ENCODE measurements at places on chromosomes 5 and 9. TPM values are rescaled to one million over a fixed set of nuclear protein-coding genes. Genes with fewer than 3 reads are reported as not detected.

Gene GLRA1
- not detected for total RNA-seq

DNA sequence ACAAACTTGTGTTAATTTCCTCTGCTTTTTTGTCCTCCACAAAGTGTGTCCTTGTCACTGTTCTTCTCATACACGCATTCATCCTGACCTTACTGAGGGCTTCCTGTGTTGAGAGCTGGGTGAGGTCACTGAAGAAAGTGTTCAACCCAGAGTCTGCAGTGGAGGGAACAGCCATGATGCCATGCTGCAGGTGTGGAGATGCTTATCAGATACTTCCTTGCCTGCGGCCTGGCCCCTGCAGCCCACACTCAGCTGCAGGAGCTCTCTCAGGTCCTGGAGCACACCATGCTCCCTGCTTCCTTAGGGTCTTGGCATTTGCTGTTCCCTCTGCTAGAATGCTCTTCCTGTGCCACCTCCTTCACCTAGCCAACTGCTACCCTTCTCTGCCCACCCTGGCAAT lies 108.1 kb upstream of the SPRY4 start:
- DNase-seq = no peak

Gene C5orf15
- 28.0 TPM for total RNA-seq

DNA sequence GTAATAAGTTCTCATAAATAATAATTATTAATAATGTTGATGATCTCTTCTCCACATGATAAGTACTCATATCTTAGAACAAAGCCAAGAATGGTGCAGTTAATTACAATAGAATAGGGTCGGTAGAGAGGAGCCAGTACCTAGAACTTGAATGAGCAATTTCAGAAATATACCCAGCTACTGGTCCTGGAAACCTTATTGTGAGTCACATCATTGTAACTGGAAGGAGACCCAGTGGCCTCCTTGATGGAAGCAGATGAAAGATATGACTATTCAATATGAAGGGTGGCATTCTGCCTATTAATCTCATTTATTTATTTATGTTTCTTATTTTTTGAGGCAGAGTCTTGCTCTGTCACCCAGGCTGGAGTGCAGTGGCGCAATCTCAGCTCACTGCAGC lies 37.7 kb upstream of the SHOC1 start:
- DNase-seq = no peak

Gene ASB6
- 18.8 TPM for total RNA-seq

DNA sequence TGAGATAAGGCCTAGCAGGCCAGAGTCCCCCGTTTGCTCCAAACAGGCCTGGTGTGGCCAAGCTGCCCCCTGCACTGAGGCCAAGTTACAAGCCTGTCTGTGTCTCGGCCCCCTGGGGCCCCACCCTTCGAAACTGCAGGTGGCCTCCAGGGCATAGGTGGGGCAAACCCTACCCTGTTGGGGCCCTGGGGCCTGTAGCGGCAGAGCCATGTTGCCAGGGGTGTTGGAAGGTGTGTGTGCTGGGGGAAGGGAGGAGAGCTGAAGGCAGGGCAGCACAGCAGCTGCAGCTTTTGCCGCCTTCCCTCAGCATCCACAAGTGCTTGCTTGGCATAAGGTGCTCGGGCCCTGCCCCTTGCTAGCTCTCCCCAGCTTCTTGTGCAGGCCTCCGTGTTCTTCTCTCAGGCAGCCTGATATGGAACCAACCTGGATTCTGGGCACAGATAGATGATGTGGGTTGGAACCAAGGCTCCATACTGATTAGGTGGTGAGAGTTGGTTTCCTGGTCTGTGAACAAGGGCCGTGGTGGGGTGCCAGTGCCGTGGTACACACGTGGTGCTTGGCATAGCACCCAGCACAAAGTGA lies 12.7 kb downstream of the IRF1 start:
- no peak for DNase-seq

Gene MLANA
- total RNA-seq = not detected

Gene HRH2
- 5.7 TPM for total RNA-seq

- DNase-seq = no peak
Observed at GRCh38 chr9:93468763-93469456, 15.5 kb upstream of the FAM120AOS start.

Gene NEURL1B
- total RNA-seq = 35.0 TPM

- no peak for DNase-seq
Observed at GRCh38 chr9:120742951-120743416, 28.7 kb upstream of the MEGF9 start.

Gene NPDC1
- total RNA-seq = 138 TPM

DNA sequence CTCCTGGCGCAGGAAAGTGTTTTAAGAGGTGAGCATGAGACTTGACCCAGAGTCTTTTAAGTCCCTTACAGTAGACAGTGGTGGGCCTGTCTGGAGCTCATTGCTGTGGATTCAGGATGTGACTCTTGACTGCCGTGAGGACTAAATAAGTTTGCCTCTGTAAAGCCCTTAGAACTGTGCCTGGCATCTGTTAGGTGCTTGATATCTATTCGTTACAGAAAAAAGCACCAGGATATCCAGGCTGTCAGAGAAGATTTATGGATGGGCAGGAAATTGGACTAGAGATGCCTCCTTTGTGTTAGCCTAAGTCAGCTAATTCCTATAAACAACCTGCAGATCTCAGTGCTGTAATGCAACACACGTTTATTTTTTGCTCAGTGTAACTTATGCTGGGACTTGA lies 12.6 kb downstream of the ERGIC1 start:
- DNase-seq = no peak

DNA sequence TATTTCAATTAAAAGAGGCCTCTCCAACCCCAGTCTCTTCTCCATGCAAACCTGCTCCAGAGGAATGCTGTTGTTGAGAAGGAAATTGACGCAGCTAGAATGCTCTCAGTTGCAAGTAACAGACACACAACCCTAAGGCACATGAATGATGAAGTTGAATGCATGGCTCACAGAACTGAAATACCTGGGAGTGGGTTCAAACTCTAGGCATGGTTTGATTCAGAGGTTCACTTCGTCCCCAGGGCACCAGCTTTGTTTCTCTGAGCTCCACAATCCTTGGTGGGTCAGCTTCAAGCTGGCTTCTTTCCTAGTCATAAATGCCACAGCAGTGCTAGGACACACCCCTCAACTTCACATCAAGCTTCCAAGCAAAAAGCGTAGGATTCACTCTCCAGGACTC lies 4.6 kb downstream of the ACTL7B start:
- no peak for DNase-seq

Gene IL17B
- total RNA-seq = not detected

GRCh38 chr9:132020820-132021510 lies 58.7 kb downstream of the MED27 start:
- no peak for DNase-seq

- no peak for DNase-seq
Observed at GRCh38 chr5:41918105-41918504, 7.0 kb upstream of the FBXO4 start.

Gene ZFP2
- total RNA-seq = 3.0 TPM

Gene EQTN
- total RNA-seq = 0.44 TPM

DNA sequence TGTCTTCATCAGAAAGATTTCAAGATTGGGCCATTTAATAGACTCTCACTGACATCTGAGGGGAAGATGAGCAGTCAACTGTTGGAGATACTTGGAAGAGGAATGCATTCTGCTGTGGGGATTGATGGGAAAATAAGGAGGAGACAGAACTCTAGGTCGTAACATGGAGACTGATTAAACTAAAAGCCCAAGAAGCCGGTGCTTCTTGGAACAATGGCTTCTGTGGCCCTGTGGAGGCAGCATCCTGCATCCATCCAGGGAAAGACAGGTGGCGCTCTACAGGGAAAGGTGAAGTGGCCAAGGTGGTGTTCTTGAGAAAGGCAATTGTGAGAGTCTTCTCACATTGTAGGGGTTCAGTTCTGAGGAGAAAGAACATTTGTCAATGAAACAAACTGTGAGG lies 31.3 kb downstream of the ZFAND5 start:
- DNase-seq = no peak

DNA sequence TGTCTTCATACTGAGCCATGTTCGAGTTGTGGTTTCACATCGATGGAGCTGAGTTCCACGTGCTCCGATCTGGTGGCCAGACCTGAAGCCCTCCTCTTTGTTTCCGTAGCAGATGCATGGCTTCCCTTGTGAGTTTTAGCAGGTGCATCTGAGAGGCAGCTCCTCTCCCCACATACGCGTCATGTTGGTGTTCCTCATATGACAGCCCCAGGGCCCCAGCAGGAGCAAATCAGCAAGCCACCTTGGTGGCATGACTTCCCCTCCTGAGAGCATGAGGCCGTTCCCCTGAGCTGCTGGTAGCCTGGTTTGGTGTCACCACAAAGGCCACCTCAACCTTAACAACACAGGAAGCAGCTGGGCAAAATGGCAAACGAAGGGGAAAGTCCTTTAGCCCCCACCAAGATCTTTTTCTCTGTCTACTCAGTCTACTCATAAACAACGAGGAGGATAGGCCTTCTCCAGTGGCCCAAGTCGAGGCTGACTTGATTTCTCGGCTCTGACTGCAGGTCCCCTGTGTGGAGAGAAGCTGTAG lies 5.9 kb downstream of the CYFIP2 start:
- no peak for DNase-seq

DNA sequence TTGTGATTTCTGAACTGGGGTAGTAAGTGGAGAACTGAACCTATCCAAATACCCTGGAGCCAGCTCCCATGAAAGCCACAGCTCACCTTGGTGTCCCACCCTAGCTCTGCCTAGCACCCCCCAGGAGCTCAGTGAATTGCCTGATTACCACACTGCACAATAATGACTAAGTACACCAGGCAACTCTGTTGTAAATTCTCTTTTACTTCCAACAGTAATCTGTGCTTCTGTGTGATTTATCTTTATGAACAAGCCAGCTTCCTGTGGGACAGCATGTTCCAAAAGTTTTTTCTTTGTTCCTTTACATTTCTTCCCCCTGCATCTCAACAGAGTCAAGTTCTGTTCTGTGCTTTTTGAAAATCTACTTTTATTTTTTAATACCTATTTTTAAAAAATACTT lies 22.1 kb upstream of the GRPEL2 start:
- no peak for DNase-seq

- DNase-seq = no peak
Observed at GRCh38 chr9:109190151-109190550, 23.1 kb upstream of the FRRS1L start.

DNA sequence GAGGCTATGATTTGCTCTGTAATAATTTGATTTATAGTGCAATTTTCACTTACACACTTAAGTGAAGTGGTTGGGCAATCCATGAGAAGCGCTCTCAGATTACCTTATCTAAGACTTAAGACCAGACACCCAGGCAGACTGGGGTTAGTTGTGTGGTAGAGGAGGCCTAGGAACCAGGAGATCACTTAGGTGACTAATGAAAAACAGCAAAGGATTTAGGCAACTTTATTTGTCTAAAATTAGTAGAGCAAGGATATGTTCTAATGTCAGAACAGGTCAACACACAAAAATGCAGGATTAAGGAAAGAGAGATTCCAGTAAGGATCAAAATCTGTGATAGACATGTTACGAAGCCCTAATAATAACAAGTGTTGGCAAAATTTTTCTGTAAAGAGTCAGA lies 913.8 kb downstream of the TLE1 start:
- no peak for DNase-seq

DNA sequence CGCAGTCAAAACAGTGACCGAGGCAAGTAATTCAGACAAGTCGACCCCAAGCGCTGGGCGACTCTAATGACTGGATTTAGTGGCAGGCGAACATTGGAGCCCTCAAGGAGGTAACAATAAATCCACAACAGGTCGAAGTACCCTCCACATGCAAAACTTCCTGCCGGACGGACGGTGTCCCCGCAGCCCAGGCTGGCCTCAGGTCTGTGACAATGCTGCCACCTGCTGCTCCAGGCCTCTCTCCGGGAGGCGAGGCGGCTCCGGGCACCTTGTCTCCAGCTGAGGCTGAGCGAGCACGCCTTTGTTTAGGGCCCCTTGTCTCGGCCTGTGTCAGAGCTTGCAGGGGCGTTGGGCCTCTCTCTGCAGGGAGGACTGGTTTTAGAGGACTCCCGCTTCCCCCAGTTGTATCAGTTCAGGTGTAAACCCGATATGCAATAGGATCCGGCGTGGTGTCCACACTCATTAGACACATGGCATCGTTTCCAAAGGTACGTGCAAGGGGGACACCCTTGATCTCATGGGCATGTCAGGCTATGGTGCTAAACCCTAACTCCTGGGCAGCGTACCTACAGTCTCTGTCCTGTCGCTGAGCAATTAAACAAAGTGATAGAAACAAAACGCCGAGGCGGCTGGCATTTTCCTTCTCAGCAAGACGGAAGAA lies 628.0 kb upstream of the ADAMTS16 start:
- peak; percentile 54 for DNase-seq

Gene IL4
- total RNA-seq = not detected

Gene HNRNPAB
- total RNA-seq = 180 TPM

GRCh38 chr5:91361790-91362189 lies 21.3 kb downstream of the ARRDC3 start:
- no peak for DNase-seq

Gene PCDHB15
- total RNA-seq = 4.3 TPM

GRCh38 chr5:58235299-58235698 lies 224.6 kb downstream of the PLK2 start:
- DNase-seq = no peak

DNA sequence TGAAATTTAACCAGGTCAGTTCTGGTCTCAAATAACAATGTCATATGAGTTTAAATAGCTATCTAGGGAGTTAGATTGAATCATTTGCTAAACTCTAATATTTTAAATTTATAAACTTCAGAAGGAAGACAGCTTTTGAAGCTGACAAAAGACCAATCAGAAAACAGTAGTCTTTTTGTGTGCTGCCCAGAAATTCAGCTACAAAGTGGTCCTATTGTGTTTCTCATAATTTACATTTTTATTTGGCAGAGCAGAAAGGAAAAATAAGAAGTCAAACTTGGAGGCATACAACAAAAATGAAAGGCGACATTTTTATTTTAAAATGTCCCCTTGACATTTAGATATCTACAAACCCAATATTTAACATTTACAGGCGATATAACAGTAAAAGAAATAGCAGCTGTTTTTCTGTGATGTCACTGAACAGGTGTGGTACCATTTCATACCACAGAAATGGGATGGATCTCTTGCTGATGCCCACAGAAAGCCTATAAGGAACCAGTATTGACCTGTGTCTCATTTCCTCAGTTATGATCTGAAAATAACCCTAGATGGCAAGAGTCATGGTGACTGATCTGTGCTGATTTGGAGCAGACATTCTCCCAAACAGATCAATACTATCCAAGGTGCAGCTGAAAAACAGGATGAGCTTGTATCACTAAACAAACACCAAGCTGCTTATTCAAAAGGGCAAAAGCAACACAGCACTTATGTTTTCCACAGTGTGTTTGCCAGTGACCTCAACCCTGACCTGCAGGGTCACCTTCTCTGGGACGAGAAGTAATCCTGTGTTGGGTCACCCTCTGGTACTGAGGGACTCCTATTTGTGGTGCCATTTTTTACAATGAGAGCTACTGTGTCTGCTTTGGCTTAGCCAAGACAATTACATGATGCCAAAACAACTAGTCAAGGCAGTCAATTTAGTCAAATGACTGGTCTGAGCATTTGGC lies 3.6 kb upstream of the FST start:
- no peak for DNase-seq

Gene GABRA6
- total RNA-seq = not detected

Gene SNCAIP
- total RNA-seq = 3.3 TPM

Gene VCAN
- total RNA-seq = 75.9 TPM

DNA sequence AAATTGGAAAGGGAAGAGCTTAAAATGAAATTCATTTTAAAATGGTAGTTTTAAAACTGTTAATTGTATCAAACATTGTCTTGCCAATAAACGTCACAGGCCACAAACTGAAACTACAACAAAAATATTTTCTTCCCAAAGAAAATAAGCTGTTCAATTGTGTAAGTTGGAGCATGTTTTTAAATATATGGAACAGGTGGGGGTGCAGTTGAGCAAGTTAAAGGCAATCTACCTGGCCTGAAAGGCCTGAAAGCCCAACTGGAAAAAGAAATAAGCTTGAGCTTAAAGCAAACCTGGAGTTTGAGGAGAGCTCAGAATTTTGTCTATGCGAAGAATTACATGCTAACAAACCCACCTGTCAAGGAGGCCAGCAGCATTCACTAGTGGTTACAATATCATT lies 439.5 kb downstream of the ACTL7B start:
- no peak for DNase-seq

Gene C9orf152
- total RNA-seq = 6.7 TPM
